Vagina (tissue), 2 donors: ENCODE measurements at places on chromosomes 12 and 14.

DNA sequence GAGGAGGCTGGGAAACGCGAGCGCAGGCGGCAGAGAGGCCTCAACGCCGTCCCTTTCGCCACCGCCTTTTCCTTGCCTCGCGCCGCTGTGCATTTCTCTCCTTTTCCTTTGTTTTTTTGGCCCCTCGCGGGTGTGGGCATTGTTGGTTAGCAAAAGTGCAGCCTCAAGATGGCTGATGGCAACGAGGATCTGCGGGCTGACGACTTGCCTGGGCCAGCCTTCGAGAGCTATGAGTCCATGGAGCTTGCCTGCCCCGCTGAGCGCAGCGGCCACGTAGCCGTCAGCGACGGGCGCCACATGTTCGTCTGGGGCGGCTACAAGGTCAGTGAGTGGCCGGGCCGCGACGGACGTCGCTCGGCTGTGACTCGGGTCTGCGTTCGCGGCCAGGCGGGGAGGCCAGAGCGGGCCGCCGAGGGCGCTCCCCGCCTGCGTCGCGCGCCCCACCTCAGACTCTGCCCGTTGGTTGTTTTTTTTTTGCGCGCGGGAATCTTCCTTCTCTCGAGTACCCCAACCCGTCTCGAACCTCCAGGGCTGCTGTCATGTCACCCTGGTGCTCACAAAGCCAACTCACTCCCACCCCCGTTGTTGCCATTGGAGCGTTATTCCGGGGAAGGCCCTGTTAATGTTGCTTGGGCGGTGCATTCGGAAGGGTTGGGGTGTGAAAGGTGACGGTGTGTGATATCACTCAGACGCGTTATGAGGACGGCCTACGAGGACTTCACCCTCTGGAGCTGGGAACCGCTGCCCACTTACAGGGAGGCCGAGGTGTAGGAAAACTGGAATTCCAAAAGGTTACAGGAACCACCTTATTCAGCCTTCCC lies 558 bp downstream of the KLHDC2 start:
- no peak for DNase-seq

- no peak for DNase-seq
Measured at GRCh38 chr14:75857199-75857598, 124.6 kb downstream of the TGFB3 start.

GRCh38 chr12:89469361-89469760 lies 55.2 kb downstream of the GALNT4 start:
- no peak for DNase-seq

- DNase-seq, result no peak
Measured at GRCh38 chr14:22509751-22510300, 79.2 kb downstream of the DAD1 start.

DNA sequence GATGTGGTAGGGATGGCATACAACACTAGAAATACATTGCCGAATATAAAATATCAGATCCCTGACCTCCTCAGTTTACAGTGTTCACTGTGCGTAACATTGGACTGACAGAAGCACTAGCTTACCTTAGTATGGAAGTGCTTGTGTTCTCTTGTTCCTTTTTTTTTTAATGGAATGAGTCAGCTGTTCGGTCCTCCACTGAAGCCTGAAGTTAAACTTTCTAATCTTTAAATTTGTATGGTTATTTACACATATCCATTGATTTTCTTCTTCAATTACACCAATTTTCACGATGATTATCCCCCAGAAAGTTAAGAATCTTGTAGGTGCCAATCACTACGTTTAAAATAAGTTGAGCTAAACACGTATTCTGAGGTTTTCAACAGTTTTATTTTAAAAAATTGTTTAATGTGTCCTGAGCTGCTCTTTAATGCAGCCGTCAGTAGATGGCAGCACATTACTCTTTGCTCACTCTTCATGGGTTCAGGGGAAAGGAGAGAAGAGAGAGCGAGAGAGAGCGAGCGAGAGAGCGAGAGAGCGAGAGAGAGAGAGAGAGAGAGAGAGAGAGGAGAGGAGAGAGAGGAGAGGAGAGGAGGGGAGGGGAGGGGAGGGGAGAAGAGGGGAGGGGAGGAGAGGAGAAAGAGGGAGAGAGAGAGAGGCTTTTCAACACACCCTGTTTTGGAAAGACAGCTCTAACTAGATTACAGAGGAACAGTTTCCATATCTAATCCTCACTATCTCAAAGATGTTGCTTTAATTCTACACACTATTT lies 134.7 kb upstream of the SCAF11 start:
- no peak for DNase-seq

DNA sequence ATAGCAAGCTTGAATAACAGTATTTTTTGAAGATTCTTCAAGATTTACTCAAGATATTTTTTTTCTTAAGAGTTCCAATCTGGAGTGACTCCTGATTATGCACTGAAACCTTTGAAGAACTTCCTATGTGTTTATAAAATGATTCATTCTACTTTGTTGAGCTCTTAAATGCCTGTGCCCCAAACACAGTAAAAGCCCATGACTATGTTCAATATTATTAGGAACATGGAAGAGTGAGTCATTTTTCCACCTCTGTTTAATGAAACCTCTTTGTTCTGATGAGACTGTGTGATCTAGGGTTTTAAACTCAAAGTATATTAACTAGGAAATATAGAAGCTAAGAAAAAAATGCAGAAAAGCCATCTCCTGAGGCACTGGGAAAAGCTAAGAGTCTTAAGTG lies 415.0 kb upstream of the FBXO33 start:
- no peak for DNase-seq

DNA sequence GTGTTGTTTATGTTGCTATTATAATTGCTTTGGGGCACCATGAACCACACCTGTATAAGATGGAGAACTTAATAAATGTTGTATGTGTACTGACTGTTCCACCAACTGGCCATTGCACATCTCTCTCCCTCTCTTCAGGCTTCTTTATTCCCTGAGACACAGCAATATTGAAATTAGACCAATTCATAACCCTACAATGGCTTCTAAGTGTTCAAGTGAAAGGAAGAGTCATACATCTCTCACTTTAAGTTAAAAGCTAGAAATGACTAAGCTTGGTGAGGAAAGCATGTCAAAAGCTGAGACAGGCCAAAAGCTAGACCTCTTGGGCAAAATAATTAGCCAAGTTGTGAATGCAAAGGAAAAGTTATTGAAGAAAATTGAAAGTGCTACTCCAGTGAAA lies 373.3 kb downstream of the RGS6 start:
- DNase-seq, result no peak

DNA sequence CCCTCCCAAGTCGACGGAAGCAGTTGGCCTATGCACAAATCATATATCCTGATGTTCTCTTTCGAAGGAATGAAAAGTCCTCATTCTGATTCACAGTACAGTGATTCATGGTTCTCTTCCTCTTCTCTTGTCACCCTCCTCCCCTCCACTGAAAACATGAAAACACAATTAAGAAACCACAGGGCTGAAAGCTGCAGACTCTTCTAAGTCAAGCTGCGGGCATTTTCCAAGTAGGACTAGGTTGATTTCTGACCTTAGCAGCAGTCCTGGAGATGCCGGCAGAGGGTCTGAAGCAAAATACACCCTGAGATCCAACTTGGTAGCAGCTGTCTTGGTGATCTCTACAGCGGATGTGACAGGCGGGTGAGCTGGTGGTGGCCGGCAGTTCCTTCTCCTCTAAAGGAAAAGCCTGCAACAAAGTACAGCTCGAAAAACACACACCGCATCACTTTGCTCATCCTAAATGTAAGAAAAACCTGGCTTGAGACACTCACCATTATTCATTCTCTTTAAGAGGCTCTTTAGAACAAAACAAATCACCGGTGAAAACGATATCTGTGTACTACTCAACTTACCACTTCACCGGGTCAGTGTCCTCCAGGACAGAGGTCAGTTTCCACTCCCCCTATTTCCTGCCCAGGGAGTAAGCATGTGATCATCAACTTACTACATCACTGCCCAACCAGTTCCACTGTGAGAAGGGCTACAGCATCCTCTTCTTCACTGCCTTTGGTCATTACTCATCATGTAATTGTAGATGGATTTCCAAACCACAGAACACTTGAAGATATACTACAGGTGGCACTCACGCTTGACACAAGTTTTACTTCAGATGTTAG lies 6.0 kb downstream of the TMCC3 start:
- no peak for DNase-seq

DNA sequence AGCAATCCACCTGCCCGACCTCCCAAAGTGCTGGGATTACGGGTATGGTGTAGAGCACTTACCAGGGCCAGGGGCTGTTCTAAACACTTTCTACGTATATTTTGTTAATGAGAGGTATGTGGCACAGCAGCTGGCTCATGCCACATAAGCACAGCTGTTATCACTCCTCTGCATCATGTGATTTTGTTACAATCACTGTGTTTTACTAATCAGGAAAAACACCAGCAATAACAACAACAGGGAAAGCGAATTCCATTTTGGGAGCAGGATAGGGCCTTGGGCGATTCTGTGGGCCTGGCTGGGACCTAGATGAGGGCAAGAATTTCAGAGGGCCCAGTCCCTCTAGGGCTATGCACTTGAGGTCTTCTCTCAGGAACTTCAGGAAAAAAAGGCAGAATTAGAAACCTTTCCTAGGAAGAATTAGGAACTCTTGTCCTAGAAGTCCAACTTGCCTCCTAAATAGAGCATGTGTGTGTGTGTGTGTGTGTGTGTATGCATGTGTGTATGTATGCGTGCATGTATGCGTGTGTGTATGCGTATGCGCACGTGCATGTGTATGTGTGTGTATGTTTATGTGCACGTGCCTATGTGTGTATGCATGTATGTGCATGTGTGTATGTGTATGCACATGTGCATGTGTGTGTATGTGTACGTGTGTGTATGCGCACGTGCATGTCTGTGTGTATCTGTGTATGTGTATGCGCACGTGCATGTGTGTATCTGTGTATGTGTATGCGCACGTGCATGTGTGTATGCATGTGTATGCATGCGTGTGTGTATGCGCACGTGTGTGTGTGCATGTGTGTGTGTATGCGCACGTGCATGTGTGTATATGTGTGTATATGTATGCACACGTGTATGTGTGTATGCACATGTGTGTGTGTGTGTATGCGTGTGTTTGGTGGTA lies 41.8 kb upstream of the CORO1C start:
- no peak for DNase-seq

DNA sequence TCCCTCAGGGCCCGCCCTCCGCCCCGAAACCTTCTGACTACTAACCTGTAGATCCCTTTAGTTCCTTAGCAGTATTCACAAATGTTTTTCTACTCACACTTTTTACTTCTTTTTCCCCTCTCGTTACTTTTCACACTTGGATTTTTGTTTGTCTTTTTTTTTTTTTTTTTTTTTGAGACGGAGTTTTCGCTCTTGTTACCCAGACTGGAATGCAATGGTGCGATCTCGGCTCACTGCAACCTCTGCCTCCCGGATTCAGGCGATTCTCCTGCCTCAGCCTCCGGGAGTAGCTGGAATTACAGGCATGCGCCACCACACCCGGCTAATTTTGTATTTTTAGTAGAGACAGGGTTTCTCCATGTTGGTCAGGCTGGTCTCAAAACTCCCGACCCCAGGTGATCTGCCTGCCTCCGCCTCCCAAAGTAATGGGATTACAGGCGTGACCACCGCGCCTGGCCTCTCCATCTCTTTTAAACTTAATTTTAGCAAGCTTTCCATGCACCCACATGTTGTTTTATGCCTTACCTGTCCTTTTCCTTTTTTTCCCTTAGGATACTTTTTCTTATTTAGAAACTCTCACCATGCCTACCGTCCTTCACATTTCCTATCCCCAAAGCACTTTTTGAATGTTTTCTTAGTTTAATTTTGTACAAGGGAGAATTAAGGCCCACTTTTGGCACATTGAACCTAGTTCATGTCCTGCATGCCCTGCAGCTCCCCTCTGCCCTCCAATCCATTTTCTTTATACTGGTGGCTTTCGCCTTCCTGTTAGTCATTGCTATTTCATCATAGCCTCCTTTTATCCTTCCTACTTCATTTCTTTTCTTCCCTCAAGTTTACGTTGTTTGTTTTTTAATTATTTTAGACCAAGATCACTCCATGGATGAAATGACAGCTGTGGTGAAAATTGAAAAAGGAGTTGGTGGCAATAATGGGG lies 1.1 kb downstream of the SP1 start:
- no peak for DNase-seq

GRCh38 chr12:42961395-42961794 lies 371.8 kb upstream of the PRICKLE1 start:
- DNase-seq, result no peak

GRCh38 chr14:94376108-94376975 lies 12.1 kb downstream of the SERPINA1 start:
- DNase-seq, result no peak
